Adipocyte (in vitro differentiated cells): ENCODE measurements at places on chromosomes 6 and 20.
A peak's percentile ranks its signal among the peaks of the same experiment; 100 is the strongest.

DNA sequence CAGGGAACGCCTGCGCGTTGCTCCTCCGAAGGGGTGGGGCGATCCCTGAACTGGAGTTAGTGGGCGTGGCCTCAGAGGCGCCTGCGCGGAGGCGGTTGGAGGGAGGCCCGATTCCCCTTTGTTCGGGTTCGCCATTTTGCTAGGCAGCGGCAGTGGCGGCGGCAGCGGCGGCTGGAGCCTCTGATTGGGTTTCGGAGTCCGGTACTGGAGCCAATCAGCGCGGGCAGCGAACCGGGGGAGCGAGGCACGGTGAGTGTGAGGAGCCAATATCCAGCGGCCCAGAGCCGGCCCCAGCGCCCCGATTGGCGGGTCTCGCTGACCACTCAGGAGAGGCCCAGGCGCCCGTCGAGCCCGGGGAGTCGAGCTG is at the start of gene NFYA:
Gene NFYA, plus strand, starts transcription at position 139 of the 367 bp plus-strand sequence. CDS start 6,116 bp downstream, outside the sequence.
- DNase-seq: no peak

GRCh38 chr6:152609125-152609670 is 28.0 kb downstream of the SYNE1 start:
- DNase-seq: no peak

DNA sequence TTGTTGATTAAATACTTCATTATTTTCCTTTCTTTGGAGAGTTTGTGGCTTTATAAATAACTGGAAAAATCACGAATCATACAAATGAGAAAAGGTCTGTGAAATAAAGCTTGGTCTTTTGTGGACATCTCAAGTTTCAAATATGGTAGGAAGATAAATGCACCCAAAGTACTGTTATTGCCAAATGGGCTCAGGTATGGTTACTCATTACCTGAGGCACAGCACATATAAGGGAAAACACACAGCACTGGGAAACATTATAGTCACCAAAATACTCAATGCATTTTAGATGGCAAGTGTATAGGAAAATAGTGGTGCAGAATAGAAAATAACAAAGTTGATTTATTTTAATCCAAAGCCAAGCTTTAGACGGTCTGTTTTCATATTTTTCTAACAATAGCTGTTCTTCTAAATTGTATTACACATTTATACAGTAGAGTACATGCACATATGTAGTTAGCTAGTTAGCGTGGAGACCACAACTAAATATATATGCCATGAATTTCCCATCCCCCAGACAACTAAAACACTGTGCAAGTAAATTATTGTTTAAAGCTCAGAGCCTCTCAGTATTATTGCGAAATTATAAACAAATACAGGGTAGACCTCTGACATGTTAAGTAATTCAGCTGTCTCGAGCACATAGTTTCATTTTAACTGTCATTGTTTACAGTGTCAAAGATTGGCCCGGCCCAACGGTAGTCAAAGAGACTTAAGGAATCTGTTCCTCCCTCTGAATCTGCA is 336.0 kb downstream of the SYNE1 start:
- no peak for DNase-seq

DNA sequence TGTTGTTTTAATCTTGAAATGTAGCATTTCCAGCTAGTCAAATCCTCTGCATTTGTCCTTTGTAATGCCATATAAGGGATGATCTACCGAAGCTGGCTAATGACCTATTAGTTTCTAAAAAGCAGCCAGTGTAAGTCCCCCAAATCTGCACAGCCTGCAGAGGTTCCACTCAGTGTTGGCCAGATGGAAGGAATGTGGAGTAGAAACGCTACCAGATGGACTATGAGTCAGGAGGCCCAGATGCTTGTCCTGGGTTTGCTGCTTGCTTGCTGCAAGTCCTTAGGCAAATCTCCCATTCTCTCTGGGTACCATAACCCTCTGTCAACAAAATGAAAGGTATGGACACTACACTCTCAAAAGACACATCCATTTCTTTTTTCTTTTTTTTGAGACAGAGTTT is 149.8 kb downstream of the BTBD9 start:
- peak; percentile 73 for DNase-seq

- DNase-seq: no peak
These were observed 10.7 kb downstream of the MYLIP start for GRCh38 chr6:16139556-16139955.

DNA sequence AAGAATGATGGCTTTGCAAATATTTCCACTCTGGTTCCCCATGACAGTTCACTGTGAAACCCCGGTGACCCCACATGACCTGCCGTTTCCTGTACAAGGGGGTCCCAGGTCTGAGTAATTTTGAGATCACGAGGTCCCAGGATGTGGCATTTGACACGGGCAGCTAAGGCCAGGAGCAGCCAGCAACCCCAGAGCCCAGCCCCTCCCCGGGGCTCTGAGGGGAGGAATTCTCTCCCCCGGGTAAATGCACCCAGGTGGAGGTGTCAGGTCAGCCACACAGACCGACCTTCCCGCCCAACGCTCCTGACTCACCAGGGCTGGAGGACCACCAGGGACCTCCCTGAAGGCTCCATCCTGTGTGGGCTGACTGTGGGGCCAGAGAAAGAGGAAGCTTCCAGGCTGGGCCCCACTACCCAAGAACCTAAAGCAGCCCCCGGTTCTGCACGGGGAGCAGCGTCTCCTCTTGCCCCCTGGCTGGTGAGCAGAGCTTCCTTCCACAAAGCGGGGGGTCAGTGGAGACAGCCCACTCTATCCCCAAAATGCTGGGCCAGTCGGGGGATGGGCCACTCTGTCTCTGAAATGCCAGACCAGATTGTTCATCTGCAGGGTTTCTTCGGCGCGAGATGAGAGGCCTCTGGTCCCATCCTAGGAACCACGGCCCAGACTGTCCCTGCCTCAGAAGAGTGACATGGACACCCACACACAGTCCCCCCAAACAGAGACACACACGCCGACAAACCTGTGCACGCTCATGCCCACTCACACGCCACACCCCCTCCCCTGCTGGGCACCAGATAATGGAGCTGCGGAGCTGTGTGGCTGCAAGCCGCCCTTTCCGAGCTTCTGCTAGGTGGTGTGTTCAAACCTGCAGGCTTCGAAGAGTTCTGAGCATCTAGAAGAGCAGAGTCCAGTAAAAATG is 23.4 kb upstream of the SLCO4A1 start:
- no peak for DNase-seq

GRCh38 chr6:162736961-162737360 is 9.2 kb downstream of the PACRG start:
- DNase-seq: no peak

- peak; percentile 55 for DNase-seq
These were observed 44.1 kb upstream of the AKIRIN2 start for GRCh38 chr6:87745966-87746721.

- no peak for DNase-seq
These were observed 94.1 kb upstream of the RNF24 start for GRCh38 chr20:4109307-4109940.

GRCh38 chr6:117733341-117733740 is 58.1 kb downstream of the NUS1 start:
- DNase-seq: no peak
